Glomerular endothelial cell (primary cell): ENCODE measurements at places on chromosomes 2 and 18. TPM values are rescaled to one million over a fixed set of nuclear protein-coding genes. Genes with fewer than 3 reads are reported as not detected.

- no peak for DNase-seq
These were observed 489.3 kb upstream of the CHST9 start for GRCh38 chr18:27674411-27674810.

DNA sequence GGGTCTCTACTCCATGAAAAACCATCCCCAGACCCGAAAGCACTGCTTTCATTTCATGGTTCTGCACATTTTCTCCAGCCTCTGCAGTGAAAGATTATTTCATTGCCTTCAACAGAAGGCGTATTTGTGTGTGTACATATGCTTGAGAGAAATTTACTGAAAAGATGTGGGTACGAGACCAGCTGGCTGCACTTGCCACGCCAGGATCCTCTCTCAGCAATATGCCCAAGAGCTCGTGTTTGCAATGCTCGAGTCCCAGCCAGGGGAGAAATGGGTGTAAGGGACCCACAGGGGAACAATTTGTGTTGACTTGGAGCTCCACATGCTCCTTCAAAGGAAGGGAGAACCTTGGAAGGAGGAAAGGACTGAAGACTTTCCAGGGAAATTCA lies 37.3 kb downstream of the TMEM177 start:
- DNase-seq: no peak

GRCh38 chr2:234345921-234346320 lies 151.0 kb downstream of the ARL4C start:
- no peak for DNase-seq

DNA sequence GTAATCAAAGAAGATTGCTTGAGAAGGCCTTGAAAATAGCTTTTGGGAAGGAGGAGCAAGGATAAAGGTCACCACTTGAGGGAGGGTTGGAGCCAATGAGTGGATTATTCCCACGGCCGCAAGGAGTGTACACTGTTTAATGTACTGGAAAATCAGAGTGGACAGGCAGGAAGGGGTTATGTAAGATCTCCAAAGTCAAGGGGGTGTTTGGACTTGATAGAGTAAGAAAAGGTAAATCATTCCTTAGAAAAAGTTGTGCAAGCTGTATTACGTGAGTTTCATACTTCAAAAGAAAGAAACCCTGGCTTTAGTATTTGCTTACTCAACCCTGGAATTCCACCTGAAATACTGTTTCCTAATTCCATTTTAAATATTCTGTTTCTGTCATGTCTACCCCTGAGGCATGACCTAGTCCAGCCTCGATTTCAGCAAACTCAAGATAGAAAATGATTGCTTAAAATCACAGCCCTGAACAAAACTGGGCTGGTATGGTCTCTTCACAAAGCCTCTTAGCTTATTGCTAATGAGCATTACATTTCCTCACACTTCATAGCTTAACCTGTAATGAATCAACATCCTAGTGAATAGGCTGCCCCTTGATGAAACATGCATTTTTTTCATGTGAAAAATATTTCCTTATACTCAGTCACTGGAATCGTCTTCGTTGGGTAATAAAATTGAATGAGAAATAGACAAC lies 1.1 kb downstream of the MREG start:
- DNase-seq: no peak

The HSBP1L1 gene
- total RNA-seq: 5.6 and 9.4 TPM in 2 replicates

The VWA3B gene
- total RNA-seq: not detected in 2 replicates

The AQP12A gene
- not detected in 2 replicates for total RNA-seq
